Astrocyte (in vitro differentiated cells and primary cell): ENCODE measurements at places on chromosomes 1 and 21. TPM values are rescaled to one million over a fixed set of nuclear protein-coding genes. Genes with fewer than 3 reads are reported as not detected.

- H3K27ac ChIP-seq = peak overlapping the region; percentile 96
- no peaks in the 10 kb centered on the region for H3K27me3 ChIP-seq
- no peaks in the 10 kb centered on the region for H3K36me3 ChIP-seq
- peak overlapping the region; percentile 83 for H3K4me3 ChIP-seq
Measured at GRCh38 chr1:1359664-1360468, 1.5 kb upstream of the MXRA8 start.

Gene KCTD3
- 24.2 and 25.2 TPM in 2 replicates for total RNA-seq

Gene FALEC
- total RNA-seq = 0.43 TPM in 1 of 2 replicates, not detected in the other

DNA sequence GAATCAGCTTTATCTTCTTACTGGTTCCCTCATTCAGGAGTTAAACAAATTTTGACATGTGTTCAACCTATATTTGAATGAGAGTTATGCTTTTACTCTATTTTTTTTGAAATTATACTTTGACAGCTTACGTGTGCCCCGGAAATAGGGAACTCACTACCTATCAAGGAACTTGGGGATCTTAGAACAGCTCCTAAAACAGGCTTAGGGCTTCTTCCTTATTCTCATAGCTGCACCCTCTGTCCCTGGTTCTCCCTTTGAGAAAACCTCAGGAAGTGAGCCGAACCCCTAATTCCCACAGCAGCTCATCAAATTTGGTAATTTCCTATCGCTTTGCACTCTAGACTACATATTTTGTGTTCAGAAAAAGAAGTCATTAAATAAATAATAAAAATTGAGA lies 81.2 kb upstream of the RUNX3 start:
- H3K36me3 ChIP-seq = no peaks in the 10 kb centered on the region
- peaks cover 7% of the 10 kb centered on the region for H3K4me1 ChIP-seq
- H3K4me3 ChIP-seq = no peak overlapping the region
- H3K27me3 ChIP-seq = peaks cover 8% of the 10 kb centered on the region
- DNase-seq = no peak
- no peak overlapping the region for H3K27ac ChIP-seq

Gene PALMD
- 0.41 and 0.58 TPM in 2 replicates for total RNA-seq

Gene ADGRB2
- total RNA-seq = 25.1 and 25.8 TPM in 2 replicates

DNA sequence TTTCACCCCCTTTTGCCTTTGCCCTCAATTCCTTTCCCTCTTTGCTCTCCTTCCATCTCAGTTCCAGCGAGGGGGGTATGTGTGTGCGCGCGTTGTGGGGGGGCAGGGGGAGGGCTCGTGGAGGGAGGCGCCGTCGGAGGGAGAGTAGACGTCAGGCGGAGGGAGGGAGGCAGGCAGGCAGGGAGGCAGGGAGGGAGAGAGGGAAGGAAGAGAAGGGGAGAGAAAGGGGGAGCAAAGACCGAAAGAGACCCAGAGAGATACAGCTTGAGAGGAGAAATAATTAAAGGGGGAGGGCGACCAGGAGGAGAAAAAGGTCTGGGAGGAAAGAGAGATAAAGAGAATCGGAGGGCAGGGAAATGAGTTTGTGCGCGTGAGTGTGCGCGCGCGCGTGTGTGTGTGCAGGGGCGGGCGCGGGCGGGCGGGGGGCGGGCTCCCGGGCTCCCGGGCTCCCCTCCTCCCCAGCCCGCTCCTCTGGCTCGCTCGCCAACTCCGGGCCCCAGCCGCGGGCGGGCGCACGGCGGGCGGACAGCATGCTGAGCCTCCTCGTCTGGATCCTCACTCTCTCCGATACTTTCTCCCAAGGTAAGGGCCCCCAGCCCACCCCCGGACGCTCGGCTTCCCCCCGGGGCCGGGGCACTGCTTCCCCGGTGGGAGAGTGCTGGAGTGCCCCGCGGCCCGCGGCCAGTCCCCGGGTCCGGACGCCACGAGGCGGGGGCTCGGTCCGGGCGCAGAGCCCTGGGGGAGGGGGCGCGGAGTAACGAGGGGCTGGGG lies at the start of gene KIRREL1:
TSS of gene KIRREL1 (plus strand) at position 499 of the 771 bp plus-strand sequence. CDS start at position 531, 32 bp downstream.
- H3K27me3 ChIP-seq = no peaks in the 10 kb centered on the region
- peak within 1 kb of the TSS; percentile 76 for H3K27ac ChIP-seq
- peaks cover 2% of the 10 kb centered on the region for H3K36me3 ChIP-seq
- H3K4me1 ChIP-seq = peaks cover 27% of the 10 kb centered on the region

- H3K27me3 ChIP-seq = no peaks in the 10 kb centered on the region
- DNase-seq = no peak
- H3K36me3 ChIP-seq = no peaks in the 10 kb centered on the region
- no peaks in the 10 kb centered on the region for H3K4me1 ChIP-seq
- no peak overlapping the region for H3K4me3 ChIP-seq
- no peak overlapping the region for H3K27ac ChIP-seq
Measured at GRCh38 chr1:103761896-103762295, 12.2 kb downstream of the AMY1C start.
